Stimulated activated CD4-positive, alpha-beta T cell treated with anti-CD3 and anti-CD28 coated beads, TNF-alpha, amount 100 ng/mL, for 4 hours (primary cell): ENCODE measurements at places on chromosomes 7 and 10.

DNA sequence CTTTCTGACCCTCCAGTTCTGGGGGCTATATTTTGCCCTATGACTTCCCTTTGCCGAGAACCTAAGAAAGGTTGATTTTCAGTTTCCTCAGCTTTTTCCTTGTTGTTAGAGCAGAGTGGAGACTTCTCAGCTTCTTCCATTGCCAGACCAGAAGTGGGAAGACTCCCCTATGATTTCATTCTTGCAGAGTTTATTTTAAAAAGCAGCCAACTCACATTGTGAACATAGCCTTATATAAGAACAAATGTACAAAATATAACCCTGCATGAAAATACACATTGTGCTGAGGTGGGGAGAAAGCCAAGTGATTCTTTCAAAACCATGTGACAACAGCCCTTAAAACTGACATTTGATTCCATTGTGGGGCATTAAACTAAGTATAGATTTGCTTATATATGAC is 33.8 kb upstream of the FZD8 start:
- no peak for DNase-seq

- no peak for DNase-seq
Measured at GRCh38 chr10:61898435-61898778, 3.1 kb upstream of the ARID5B start.

DNA sequence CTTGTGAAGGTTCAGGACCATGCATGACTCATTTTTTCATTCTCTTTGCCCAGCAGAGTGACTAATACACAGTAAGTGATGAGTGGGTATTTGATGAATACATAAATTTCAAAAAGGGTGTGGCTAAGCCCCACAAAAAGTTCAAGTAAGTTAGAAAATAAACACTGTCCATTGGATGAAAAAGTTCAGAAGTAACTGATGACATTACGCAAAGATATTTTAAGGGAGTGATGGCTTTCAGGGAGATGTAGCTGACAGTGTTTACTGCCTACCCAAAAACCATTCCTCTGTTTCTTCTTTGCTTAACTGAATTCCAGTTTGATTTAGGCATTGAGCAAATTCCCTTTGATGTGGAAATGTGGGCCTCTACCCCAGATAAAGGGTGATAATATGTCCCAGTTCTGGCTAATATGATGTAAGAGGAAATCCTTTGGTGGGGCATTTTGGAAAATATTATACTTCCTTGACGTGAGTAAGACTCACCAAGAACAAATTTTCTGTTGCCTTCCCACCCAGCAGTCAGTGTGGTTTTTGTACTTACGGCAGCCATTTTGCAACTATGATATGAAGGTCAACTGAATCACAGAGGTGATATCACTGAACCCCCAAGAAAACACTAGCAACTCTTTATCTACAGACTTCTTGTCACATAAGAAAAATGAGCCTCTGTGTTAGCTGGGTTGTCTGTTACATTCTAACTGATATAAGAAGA is 29.0 kb upstream of the EBLN1 start:
- DNase-seq, result no peak

- DNase-seq, result no peak
Measured at GRCh38 chr10:118020365-118020764, 26.4 kb downstream of the RAB11FIP2 start.

DNA sequence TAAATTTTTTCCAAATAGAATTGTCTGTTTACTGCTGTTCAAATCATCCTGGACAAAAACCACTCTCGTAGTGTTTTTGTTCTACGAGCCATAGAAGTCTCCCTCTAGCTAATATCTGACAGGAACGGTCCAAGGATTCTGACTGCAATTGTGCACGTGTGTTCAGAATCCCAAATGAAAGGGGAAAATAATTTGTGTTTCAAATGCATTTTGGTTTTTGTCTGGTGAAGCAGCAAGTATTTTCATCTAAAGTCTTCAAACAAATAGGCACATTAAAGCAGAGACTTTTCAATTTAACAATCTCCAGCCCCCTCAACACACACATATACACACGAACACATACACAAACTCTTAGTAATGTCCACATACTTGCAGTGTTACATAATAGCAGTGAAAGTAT is 475 bp downstream of the NEUROD6 start:
- DNase-seq, result no peak

DNA sequence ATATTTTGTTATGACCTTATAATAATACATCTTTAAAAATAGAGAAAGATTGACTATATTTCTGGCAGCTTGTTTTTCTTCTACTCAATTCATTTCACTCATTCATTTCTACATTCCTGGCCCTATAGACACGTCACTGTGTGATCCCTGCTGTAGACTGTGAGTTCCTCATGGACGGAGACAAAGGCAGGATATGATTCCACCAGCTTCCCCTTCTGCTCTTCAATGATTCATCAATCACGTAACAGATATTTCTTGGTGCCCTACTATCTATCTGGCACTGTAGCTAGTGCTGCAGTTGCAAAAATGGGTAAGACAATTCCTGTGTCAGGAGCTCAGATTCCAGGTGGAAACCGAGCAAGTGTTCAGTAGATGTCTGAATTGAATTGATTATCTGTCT is 415.0 kb downstream of the SFMBT2 start:
- no peak for DNase-seq

DNA sequence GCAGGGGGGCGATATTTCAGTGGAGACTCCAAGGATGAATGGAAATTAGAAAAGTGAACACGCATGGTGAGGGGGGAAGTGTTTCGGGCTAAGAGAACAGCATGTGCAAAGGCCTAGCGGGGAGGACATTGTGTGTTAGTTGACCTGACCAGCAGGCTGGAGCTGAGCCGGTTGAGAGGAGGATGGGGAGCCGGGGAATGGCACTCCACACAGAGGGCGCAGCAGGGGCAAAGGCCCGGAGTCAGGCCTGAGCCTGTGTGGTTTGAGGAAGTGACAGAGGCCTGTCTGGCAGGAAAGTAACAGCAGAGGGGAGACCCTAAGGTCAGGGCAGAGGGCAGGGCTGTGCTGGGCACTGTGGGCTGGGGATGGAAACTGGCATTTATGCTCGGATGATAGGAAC is 83.2 kb upstream of the ZNF479 start:
- DNase-seq, result no peak

- DNase-seq, result no peak
Measured at GRCh38 chr10:95706573-95706972, 12.8 kb upstream of the TCTN3 start.
